ENCODE measurements at places on chromosomes 4 and X. TPM values are rescaled to one million over a fixed set of nuclear protein-coding genes. Genes with fewer than 3 reads are reported as not detected.
A peak's percentile ranks its signal among the peaks of the same experiment; 100 is the strongest.

GRCh38 chr4:142156256-142156655 is 519.9 kb downstream of the IL15 start:
- no peaks in the 10 kb centered on the region for H3K4me1 ChIP-seq
- DNase-seq = no peak
- H3K36me3 ChIP-seq = peaks cover 55% of the 10 kb centered on the region
- no peak overlapping the region for H3K4me3 ChIP-seq
- no peak overlapping the region for H3K27ac ChIP-seq

- DNase-seq = no peak
- no peak overlapping the region for H3K4me3 ChIP-seq
- no peaks in the 10 kb centered on the region for H3K36me3 ChIP-seq
Measured at GRCh38 chr4:136412708-136413107, 1119.6 kb downstream of the PCDH18 start.

- DNase-seq = no peak
- H3K36me3 ChIP-seq = peaks cover 56% of the 10 kb centered on the region
- no peak overlapping the region for H3K4me3 ChIP-seq
- peaks cover 2% of the 10 kb centered on the region for H3K4me1 ChIP-seq
Measured at GRCh38 chr4:3184725-3185124, 64.2 kb upstream of the MSANTD1 start.

PCDH11X gene
- total RNA-seq = not detected

DNA sequence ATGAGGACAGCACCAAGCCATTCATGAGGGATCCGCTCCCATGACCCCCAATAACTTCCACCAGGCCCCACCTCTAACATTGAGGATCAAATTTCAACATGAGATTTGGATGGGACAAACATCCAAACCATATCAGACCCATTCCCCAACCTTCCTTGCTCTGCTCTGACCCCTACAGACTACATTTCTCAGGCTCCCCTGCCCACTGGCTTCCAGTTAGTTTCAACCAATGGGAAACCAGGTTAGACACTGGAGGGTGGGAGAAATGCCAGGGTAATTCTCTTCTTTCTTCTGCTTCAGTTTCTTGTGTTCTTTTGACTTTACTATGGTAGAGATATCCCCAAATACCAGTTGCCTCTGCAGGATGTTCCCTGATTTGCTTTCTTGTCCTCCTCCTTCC is 125.7 kb downstream of the CLCN4 start:
- H3K27ac ChIP-seq = no peak overlapping the region
- H3K36me3 ChIP-seq = no peaks in the 10 kb centered on the region
- DNase-seq = no peak
- H3K4me1 ChIP-seq = no peaks in the 10 kb centered on the region
- H3K27me3 ChIP-seq = no peaks in the 10 kb centered on the region
- no peak overlapping the region for H3K4me3 ChIP-seq

PAGE1 gene
- total RNA-seq = not detected

GRCh38 chr4:83171436-83172039 is 57.0 kb upstream of the PLAC8 start:
- peak overlapping the region; percentile 69 for H3K27ac ChIP-seq
- H3K4me3 ChIP-seq = no peak overlapping the region
- H3K36me3 ChIP-seq = peaks cover 22% of the 10 kb centered on the region
- H3K27me3 ChIP-seq = peaks cover 19% of the 10 kb centered on the region
- DNase-seq = no peak

ADH4 gene
- not detected for total RNA-seq

- no peaks in the 10 kb centered on the region for H3K36me3 ChIP-seq
- DNase-seq = peak; percentile 33
- H3K27me3 ChIP-seq = no peaks in the 10 kb centered on the region
- H3K4me3 ChIP-seq = no peak overlapping the region
- no peaks in the 10 kb centered on the region for H3K4me1 ChIP-seq
Measured at GRCh38 chr4:118865091-118865708, 23.5 kb upstream of the SYNPO2 start.

MAGEB1 gene
- total RNA-seq = not detected

MAGEA8 gene
- total RNA-seq = not detected

DNA sequence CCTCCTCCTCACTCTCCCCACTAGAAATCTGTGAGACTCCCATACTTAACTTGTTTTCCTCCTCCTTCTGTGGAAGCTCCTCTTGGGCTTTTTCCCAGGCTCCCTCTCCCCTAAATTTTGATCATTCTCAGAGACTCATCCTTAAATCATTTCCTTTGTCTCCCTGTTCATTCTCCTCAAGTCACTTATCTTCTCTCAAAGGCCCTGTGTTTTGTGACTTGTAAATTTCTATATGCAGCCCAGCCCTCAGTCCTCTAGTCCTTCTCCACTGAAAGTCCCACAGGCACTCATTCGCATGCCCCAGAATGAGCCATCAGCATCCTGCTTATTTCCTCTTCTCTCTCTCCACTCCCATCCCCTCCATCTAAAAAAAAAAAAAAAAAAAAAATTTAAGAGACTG is 171.8 kb downstream of the SOWAHB start:
- no peaks in the 10 kb centered on the region for H3K27me3 ChIP-seq
- no peak overlapping the region for H3K27ac ChIP-seq
- no peak for DNase-seq
- H3K4me1 ChIP-seq = no peaks in the 10 kb centered on the region

MAGEB5 gene
- not detected for total RNA-seq

DNA sequence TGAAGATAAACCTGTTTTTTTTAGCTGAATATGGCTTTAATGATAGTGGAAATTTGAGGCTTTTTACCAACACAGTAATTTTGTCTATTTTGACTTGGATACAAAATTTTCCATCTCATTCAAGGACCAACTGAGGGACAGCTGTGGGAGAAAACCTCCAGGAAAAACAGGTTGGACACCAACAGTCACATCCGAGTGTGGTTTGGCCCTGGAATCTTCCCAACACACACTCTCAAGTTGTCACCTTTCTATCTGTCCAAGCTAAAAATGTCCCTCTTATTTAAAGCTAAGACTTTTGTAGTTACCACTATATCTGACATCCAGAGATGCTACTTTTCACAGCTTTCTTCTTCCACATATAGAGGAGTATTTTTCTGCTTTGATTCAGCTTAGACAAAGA is 404.9 kb downstream of the PCDH7 start:
- H3K27me3 ChIP-seq = no peaks in the 10 kb centered on the region
- DNase-seq = no peak
- no peak overlapping the region for H3K27ac ChIP-seq
- H3K4me1 ChIP-seq = no peaks in the 10 kb centered on the region
- H3K4me3 ChIP-seq = no peak overlapping the region

GRCh38 chr4:120723105-120723504 is 199.4 kb downstream of the PRDM5 start:
- no peaks in the 10 kb centered on the region for H3K4me1 ChIP-seq
- DNase-seq = no peak
- no peaks in the 10 kb centered on the region for H3K27me3 ChIP-seq
- H3K4me3 ChIP-seq = no peak overlapping the region

GRCh38 chr4:67333664-67334063 is 211.6 kb downstream of the CENPC start:
- H3K36me3 ChIP-seq = no peaks in the 10 kb centered on the region
- peaks cover 11% of the 10 kb centered on the region for H3K27me3 ChIP-seq
- no peak overlapping the region for H3K4me3 ChIP-seq
- no peaks in the 10 kb centered on the region for H3K4me1 ChIP-seq
- no peak overlapping the region for H3K27ac ChIP-seq

GRCh38 chrX:64204701-64205440 is 637 bp downstream of the AMER1 start:
- H3K4me1 ChIP-seq = peaks cover 7% of the 10 kb centered on the region
- H3K27ac ChIP-seq = peak overlapping the region; percentile 57
- no peaks in the 10 kb centered on the region for H3K27me3 ChIP-seq
- peak overlapping the region; percentile 83 for H3K4me3 ChIP-seq
- peak; percentile 10 for DNase-seq
- no peaks in the 10 kb centered on the region for H3K36me3 ChIP-seq

DNA sequence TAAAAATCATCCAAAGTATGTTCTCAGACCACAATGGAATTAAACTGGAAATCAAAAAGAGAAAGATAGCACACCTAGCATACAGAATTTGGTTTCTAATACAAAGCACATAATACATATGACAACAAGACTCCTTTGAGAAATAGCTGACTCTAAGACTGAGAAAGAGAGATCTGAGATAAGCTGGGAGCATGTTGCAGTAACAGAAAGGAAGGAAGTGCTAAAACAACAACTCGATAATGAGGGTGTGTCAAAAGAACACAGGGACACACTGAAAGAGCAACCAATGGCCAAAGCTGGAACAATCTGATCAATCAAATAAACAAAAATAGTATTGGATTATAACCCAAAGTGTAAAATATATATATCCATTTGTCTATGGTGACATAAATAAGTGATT is 586.6 kb downstream of the C4orf33 start:
- H3K27me3 ChIP-seq = no peaks in the 10 kb centered on the region
- H3K4me1 ChIP-seq = peaks cover 19% of the 10 kb centered on the region
- DNase-seq = no peak
- H3K36me3 ChIP-seq = no peaks in the 10 kb centered on the region

ASMT gene
- not detected for total RNA-seq

GRCh38 chrX:14497184-14497666 is 32.1 kb upstream of the GLRA2 start:
- H3K36me3 ChIP-seq = no peaks in the 10 kb centered on the region
- no peaks in the 10 kb centered on the region for H3K27me3 ChIP-seq
- peak overlapping the region; percentile 73 for H3K4me3 ChIP-seq
- DNase-seq = peak; percentile 7
- peaks cover 18% of the 10 kb centered on the region for H3K4me1 ChIP-seq

CLDN24 gene
- total RNA-seq = not detected

DNA sequence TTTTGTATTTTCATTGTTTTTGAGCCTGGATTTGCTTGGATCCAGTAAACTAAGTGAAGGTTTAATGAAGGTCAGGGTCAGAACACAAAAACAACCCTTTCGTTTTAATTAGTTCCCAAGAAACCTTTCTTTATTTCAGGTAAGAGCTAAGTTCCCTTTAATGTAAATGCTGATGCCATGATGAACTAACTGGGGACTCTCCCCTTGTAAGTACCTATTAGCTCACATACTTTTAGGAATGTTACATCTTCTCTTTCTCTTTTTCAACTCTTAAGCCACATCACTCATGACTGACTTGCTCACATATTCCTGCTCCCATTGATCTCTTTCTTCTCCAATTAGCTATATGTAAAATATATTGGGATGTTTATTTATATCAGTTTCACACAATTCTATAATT is 673.1 kb upstream of the CPEB2 start:
- no peaks in the 10 kb centered on the region for H3K4me1 ChIP-seq
- H3K27me3 ChIP-seq = no peaks in the 10 kb centered on the region
- no peaks in the 10 kb centered on the region for H3K36me3 ChIP-seq
- H3K4me3 ChIP-seq = no peak overlapping the region
- no peak overlapping the region for H3K27ac ChIP-seq

GRCh38 chrX:144730471-144730870 is 516.8 kb upstream of the SPANXN1 start:
- H3K36me3 ChIP-seq = no peaks in the 10 kb centered on the region
- no peak for DNase-seq
- no peak overlapping the region for H3K4me3 ChIP-seq
- H3K27me3 ChIP-seq = no peaks in the 10 kb centered on the region

EXOSC9 gene
- total RNA-seq = 56.2 TPM

DNA sequence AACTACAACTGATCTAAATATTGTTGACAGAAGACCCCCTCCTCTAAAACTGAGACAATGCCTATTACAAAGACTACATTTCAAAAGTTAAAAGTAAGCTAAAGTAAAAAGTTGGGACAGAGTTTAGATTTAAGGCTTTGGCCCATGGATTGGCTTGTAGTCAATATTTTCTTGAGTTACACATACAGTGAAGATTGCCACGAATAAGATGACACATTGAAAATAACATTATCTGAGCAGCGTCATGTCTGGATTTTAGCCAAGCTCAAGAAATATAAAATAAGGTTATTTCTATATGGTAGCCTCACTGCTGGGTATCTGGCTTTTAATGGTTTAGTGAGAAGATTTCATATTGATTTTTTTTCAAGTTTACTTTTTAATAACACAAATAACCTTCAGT is 266.2 kb upstream of the LDB2 start:
- H3K27me3 ChIP-seq = peaks cover 9% of the 10 kb centered on the region
- H3K4me3 ChIP-seq = no peak overlapping the region

DNA sequence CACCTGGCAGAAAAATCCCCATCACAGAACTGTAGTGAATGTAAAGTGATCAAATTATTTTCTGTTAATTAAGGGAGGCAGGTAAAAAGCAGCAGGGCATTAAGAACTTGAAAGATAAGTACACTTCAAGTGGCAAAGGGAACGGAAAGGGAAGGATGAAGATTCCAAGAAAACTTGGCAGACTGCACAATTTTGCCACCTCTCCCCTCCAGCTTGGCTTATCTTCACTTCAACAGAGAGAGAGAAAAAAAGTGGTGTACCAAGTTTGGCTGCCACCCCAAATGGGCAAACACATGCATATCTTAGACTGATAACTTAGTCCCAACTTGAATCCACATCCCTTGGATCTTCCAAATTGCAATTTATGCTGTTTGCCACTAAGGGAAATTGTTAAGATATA is 598.1 kb upstream of the ACTRT1 start:
- H3K27me3 ChIP-seq = no peaks in the 10 kb centered on the region
- no peak overlapping the region for H3K4me3 ChIP-seq
- DNase-seq = no peak
- H3K4me1 ChIP-seq = no peaks in the 10 kb centered on the region
- H3K36me3 ChIP-seq = no peaks in the 10 kb centered on the region

- peak; percentile 6 for DNase-seq
- H3K27ac ChIP-seq = no peak overlapping the region
- peaks cover 32% of the 10 kb centered on the region for H3K27me3 ChIP-seq
- no peaks in the 10 kb centered on the region for H3K36me3 ChIP-seq
- no peak overlapping the region for H3K4me3 ChIP-seq
Measured at GRCh38 chrX:54413753-54414152, 26.5 kb upstream of the TSR2 start.

- no peak for DNase-seq
- H3K27me3 ChIP-seq = no peaks in the 10 kb centered on the region
- H3K36me3 ChIP-seq = no peaks in the 10 kb centered on the region
Measured at GRCh38 chr4:80412322-80412721, 76.8 kb downstream of the CFAP299 start.

ADRA2C gene
- total RNA-seq = not detected

SH3TC1 gene
- total RNA-seq = 10.8 TPM

GRCh38 chrX:137926090-137926489 is 360.2 kb downstream of the ZIC3 start:
- DNase-seq = no peak
- no peak overlapping the region for H3K4me3 ChIP-seq
- H3K36me3 ChIP-seq = no peaks in the 10 kb centered on the region
- H3K27me3 ChIP-seq = no peaks in the 10 kb centered on the region
- H3K27ac ChIP-seq = no peak overlapping the region

DNA sequence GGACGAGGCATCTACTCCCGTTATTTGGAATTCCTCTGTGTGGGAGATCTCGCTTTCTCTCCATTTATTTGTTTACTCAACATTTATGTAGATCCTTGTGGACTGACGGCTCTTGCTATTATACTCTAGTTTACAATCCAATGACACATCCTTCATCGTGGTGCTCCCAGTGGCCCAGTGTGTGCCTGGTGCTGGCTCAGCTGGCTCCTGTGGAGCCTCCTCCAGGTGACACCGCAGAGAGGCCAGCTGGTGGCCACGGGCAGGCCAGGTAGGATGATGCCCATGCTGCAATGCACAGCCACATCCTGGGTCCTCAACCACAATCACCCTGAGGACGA is 84.0 kb upstream of the AFAP1 start:
- no peaks in the 10 kb centered on the region for H3K27me3 ChIP-seq
- no peak for DNase-seq
- H3K27ac ChIP-seq = peak overlapping the region; percentile 9
- H3K36me3 ChIP-seq = no peaks in the 10 kb centered on the region

- H3K27ac ChIP-seq = no peak overlapping the region
- no peak for DNase-seq
- no peaks in the 10 kb centered on the region for H3K36me3 ChIP-seq
- no peaks in the 10 kb centered on the region for H3K4me1 ChIP-seq
Measured at GRCh38 chr4:114178392-114178791, 198.9 kb upstream of the ARSJ start.

Data from activated CD4-positive, alpha-beta T cell treated with anti-CD3 and anti-CD28 coated beads, Interleukin-2, amount 10 ng/mL, durations not matched to agents 7 days and 5 days (primary cell).